A673 (cell line): ENCODE measurements at places on chromosomes 13 and 19. TPM values are rescaled to one million over a fixed set of nuclear protein-coding genes. Genes with fewer than 3 reads are reported as not detected.
A peak's percentile ranks its signal among the peaks of the same experiment; 100 is the strongest.

GRCh38 chr19:50959731-50960500 lies 7.1 kb upstream of the KLK5 start:
- DNase-seq = peak; percentile 40

- no peak for DNase-seq
These were observed 27.7 kb upstream of the DOCK9 start for GRCh38 chr13:99005609-99006008.

DNA sequence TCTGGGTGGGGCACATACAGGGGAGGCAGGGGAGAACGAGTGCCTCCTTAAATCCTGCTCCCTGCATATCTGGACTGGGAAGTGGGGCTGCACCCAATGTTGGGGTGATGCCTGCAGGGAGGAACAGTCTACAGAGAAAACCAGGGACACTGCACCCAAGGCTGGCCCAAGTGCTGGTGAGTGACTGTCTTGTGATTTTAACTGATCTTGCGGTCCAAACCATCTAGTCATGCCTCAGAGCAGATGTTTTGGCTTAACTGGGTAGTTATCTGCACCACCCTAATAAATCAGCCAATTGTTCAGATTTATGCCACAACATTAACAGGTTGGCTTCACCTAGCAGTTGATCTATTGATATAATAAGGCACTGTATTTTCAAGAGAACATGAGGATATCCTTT lies 219.2 kb upstream of the IRS2 start:
- no peak for DNase-seq

DNA sequence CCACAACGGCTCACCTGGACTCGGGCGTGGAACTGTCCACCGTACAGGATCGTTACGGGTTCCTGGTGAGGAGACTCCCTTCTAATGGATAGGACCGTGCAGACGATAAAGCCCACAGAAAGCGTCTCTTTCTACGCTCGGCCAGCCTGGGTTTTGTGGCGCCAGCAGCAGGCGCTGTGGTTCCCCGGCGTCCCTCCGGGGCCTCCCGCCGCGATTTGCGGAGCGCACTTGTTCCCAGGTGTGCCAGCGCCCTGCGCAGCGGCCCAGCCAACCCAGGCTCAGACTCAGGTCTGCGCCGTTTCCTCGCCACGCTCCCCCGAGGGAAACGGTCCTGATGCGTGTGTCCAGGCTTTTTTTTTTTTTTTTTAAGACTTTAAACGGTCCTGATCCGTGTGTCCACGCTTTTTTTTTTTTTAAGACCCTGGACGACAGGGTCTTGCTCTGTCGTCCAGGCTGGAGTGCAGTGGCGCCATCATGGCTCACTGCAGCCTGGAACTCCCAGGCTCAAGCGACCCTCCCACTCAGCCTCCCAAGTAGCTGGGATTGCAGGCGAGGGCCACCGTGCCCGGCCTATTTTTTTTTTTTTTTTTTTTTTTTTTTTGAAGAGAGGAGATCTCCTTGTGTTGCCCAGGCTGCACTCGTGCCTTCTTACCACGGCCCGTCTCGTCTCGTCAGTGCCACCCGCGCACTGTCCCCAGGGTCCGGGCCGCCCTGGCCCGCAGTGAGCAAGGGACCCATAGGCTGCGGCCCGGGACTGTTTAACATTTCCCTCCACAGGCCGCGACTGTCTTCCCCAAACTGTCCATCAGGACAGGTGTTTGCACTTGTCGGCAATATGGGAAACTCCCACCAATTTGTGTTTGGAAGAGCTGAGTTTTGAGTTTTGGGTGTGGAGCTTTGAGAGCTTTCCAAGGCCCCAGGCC lies 23.8 kb downstream of the GJA3 start:
- no peak for DNase-seq

- peak; percentile 61 for DNase-seq
These were observed 15.9 kb upstream of the DNAJC3 start for GRCh38 chr13:95660981-95661581.

DNA sequence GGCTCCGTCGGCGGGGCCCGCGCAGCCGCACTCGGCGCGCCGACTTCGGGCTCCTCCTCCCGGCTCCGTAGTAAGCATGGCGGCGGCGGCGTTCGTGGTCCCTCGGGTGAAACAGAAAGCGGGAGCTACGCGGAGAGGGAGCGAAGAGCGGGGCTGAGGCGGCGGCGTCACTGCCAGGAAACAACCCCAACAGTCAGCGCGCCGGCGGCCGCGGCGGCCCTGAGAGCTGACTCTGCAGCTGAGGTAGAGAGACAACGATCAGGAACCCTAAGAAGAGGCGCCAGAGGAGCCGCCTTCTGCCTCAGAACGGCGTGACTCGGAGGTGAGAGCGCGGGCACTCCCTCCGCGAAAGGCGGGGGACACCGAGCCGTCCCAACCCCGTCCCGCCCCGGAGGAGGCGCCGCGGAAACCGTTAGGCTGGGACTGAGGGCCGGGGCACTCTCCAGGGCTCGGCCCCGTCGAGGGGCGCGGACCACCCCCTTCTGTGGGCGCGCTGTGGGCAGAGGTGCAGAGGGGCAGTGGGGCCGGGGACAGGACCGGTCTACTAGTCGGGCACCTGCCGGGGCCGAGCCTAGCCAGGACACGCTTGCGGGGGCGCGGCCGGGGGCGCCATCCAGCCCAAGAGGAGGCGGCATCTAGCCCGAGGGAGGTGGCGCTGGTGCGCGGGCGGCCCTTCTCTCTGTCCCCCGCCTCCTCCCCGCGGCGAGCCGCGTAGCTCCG lies at the start of gene FNDC3A:
Gene FNDC3A (plus strand): TSS at position 57 of the 720 bp plus-strand sequence. CDS start 30,279 bp downstream, outside the sequence.
- DNase-seq = peak; percentile 90

- DNase-seq = no peak
These were observed 202.3 kb downstream of the URI1 start for GRCh38 chr19:30144242-30144758.

DNA sequence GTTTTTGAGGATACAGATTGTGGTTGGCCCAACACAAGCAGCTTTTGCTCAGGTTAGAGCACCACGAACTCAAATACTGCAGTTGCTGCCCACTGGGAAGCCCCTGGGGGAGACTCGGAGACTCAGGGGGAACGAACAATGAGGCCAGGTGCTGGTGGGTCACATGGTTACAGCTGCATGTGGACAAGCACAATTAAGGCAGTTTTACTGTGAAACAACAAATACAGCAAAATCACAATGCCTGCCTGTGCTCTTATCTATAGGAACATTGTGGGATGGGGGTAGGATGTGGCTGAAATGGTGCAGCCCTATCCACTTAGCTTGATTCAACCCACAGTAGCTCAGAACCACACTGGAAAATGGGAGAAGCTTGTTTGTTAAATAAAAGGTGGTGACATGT lies 119.7 kb upstream of the SPATA13 start:
- DNase-seq = no peak

- DNase-seq = no peak
These were observed 22.6 kb downstream of the ZSWIM4 start for GRCh38 chr19:13817615-13818371.

DNA sequence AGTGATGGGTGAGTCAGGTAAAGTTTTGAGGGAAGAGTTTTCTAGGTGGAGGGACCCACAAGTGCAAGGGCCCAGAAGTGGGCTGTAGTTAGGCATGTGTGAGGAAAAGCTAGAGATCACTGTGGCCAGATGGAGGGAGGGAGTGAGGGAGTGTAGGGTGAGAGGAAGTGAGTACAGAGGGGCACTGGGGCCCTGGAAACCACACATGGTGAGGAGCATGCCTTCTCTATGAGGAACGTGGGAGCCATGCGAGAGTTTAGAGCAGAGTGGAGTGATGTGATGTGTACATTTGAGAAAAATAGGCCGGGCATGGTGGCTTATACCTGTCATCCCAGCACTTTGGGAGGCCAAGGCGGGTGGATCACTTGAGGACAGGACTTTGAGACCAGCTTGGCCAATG lies 14.7 kb upstream of the SHKBP1 start:
- DNase-seq = no peak

DNA sequence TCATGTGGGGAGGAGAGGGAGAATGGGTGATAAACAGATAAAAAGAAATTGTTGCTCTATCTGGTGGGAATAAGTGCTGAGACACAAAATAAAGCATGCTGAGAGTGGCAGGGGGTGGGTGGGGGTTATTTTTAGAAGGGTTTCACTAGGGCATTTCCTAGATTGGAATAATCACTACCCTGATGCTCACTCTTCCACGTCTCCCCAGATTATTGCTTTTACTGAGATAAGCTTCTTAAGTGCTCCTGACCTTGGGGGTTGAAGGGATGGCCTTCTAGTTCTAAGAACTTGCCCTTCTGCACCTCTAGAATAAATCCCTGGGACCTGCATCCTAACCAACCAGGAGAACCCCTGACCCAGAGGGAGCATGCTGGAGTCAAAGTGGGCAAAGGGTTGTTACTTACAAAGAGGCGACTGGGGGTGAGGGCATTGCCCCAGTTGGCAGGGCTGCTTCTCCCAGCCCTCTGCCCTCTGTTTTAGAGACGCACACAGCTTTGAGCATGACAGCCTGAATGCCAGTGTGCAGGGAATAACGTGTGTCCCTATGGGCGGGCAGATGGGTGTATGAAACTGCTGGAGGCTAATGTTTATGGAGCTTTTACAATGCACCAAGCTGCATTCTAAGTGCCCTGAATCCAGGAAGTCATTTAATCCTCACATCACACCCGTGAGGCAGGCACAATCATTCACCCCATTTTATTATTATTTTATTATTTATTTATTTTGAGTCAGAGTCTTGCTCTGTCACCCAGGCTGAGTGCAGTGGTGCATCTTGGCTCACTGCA lies 743 bp downstream of the RDH8 start:
- peak; percentile 60 for DNase-seq

DNA sequence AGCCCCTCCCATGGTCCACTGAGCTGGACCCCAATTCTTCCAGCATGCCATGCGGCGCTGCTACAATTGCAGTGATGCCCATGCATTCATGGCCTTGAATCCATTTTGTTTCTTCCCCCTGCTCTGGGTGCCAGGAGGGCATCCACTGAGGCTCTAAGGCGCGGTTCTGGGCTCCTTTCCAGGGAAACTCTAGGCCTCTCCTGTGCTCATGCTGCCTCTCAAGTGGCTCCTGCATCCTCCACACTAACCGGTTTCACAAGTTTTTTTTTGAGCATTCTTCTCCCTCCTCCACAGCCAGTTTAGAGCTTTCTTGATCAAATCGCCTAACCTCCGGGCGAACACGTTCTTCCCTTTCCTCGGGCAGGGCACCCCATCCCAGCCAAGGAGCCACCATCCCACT lies 69.1 kb upstream of the FLT1 start:
- DNase-seq = no peak

DNA sequence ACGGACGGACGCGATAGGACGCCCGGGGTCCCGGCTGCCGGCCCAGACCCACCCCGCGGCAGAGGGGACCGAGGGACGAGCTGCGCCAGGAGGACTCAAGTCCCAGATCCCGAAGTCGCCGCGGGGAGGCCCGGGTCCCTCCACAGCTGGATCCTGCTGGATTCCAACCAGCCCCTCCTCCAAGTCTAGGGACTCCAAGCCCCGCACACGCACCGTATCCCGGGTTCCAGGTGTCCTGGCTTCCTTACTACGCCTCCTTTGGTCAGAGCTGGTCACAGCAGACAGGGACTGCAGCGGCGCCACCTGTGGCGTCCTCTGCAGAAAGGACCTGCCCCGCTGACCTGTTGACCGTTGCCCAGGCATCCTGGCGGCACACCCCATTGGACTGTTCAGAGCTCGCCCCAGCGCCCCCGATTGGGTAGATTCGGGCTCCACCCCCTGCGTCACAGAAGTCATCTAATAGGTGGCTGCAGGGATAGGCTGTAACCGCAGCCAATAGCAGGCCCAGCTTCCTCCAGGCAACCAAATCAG lies 29.0 kb upstream of the ZNF709 start:
- DNase-seq = no peak

- DNase-seq = no peak
These were observed 18.9 kb downstream of the ZNF563 start for GRCh38 chr19:12314553-12314952.

DNA sequence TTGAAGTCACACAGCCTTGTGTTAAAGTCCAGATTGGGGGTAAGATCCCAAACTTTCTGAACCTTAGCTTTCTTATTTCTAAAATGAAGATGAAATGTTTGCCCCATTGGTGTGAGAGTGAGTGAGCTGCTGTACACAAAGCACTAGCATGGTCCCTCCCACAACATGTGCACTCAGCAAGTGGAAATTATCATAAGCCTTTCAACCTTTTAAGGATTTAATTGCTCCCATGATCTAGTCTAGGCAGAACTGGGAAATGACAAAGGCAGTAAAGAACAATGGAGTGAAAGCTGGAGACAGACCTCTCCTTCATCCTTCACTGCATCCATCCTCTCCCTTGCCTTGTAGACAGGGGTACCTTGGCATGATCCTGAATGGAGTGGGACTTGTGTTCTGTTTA lies 76.0 kb upstream of the GPR12 start:
- DNase-seq = no peak

The IGFL1 gene
- not detected in 2 replicates for total RNA-seq

The HTR2A gene
- not detected in 2 replicates for total RNA-seq

The UBE2L5 gene
- total RNA-seq = 0.21 TPM in 1 of 2 replicates, not detected in the other

The RFPL4A gene
- total RNA-seq = not detected in 2 replicates

The ZNF468 gene
- 11.3 and 14.4 TPM in 2 replicates for total RNA-seq

The CRB3 gene
- not detected in 2 replicates for total RNA-seq

The ZNF575 gene
- total RNA-seq = 2.8 and 3.1 TPM in 2 replicates

The ZSCAN1 gene
- 1.4 and 2.8 TPM in 2 replicates for total RNA-seq

The FPR1 gene
- total RNA-seq = not detected in 2 replicates
